ENCODE measurements at places on chromosomes 1 and 21.

DNA sequence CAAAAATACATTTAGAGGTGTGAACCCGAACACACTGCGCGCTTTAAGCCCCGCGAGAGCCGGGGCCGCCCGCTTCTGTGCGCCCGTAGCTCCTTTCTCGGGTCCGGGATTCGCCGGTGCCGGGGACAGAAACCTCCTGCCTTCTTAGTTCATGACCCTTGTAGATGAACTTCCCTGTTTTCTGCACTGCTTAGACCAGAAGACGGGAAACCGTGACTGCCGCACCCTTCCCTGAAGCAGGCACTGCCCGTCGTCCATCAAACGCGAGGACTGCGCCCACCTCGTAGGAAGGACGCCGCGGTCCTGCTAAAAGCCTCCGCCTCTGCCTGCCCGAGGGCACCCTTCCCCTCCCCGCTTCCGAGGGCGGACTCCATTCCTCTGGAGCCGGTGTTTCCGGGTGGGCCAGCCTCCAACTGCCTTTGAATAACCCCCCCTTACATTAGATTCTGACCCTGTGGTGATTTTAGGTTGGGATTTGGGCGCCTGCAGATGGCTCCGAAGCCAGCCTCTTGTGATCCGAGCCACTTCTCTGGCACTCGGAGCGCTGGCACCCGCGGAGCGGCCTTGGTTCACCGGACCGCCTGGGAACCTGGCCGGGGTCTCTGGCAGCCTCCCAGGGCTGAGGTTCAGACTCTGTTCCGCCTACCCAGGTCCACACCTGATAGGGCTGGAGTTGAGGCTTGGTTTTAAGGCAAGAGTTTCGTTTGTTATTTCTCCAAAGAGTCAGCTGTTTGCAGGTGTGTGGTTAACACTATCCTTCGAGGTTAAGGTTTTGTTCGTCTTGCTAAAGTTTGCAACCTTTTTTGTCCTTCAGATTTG lies 1.2 kb upstream of the PTTG1IP start:
- DNase-seq = no peak

DNA sequence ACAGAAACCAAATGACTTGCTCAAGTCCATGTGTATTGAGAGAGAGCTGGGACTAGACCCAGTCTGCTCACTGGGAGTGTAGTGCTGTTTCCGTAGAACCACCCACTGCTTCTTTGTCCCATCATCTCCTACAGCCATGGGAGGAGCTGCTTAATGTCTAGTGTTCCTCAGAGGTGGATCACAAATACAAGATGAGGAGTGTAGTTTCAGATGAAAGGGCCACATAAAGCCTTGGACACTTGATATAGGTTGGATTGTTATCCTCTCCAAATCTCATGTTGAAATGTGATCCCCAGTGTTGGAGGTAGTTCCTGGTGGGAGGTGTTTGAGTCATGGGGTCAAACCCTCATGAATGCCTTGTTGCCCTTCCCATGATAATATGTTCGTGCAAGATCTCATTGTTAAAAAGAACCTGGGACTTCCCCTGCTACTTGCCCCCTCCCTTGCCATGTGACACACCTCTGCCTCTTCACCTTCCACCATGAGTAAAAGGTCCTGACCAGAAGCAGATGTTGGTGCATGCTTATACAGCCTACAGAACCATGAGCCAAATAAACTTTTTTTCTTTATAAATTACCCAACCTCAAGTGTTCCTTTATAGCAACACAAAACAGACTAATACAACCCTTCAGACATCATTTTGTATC lies 127.5 kb upstream of the DNAH14 start:
- no peak for DNase-seq

- peak; percentile 4 for DNase-seq
These were observed 5.6 kb downstream of the ARHGEF16 start for GRCh38 chr1:3459940-3460671.

DNA sequence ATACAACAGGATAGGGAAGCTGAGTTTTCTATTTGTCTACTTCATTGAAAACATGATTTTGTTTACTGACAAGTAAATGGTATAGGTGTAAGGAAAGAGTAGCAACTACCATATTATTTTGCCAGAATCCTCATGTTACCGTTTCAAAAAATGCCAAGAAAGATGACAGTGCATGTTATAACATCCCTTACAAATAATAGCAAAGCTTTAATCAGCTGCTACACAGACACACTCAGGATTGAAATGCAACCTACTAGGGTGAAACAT lies 331.5 kb downstream of the CHRM3 start:
- DNase-seq = no peak

GRCh38 chr1:87334351-87335174 lies 5.9 kb downstream of the LMO4 start:
- DNase-seq = no peak

DNA sequence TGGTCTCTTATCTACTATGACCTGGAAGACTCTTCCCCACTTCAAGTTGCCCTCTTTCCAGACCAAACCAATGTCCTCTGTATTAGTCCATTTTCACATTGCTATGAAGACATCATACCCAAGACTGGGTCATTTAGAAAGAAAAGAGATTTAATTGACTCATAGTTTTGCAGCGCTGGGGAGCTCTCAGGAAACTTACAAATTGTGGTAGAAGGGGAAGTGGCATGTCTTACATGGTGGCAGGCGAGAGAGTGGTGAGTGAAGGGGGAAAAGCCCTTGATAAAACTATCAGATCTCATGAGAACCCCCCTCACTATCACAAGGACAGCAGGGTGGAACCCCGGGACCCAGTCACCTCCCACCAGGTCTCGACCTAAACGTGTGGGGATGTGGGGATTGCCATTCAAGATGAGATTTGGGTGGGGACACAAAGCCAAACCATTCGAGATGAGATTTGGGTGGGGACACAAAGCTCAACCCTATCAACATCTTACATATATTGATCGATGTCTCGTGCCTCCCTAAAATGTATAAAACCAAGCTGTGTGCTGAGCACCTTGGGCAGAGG lies 14.2 kb upstream of the AGPAT3 start:
- no peak for DNase-seq

GRCh38 chr21:22516230-22516629 lies 1518.0 kb downstream of the NCAM2 start:
- DNase-seq = no peak

DNA sequence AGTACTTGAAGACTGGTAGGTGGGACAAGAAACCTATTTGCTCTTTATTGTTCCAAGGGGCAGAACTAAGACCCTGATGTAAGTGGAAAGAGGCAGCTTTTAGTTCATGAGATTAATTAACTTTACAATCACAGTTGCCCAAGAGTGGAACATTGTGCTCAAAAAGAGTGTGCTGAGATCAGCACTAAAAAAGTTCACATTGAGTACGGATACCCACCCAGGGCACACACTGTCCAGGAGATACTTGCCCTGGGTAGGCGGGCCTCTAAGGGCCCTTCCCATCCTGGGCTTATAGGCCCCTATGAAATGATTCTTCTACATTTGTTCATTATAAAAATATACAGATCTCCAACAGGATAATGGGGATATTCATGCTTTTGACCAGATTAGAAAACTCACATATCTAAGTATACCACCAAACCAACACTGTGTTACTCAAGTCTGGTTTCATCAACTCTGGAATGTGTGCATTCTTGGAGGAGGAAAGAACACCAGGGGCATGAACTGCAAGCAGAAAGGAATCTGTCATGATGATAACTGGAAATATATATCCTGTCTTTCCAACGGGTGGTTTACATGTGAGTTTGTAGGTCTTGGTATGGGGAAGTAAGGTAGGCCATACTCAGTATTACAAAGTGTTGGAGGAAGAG lies 626.2 kb downstream of the SMYD3 start:
- DNase-seq = no peak

- no peak for DNase-seq
These were observed 112.3 kb upstream of the TRABD2B start for GRCh38 chr1:48109390-48110013.

- no peak for DNase-seq
These were observed 29.4 kb upstream of the KCNQ4 start for GRCh38 chr1:40754201-40754600.

- no peak for DNase-seq
These were observed 931.2 kb upstream of the B3GALT2 start for GRCh38 chr1:194117582-194117981.

DNA sequence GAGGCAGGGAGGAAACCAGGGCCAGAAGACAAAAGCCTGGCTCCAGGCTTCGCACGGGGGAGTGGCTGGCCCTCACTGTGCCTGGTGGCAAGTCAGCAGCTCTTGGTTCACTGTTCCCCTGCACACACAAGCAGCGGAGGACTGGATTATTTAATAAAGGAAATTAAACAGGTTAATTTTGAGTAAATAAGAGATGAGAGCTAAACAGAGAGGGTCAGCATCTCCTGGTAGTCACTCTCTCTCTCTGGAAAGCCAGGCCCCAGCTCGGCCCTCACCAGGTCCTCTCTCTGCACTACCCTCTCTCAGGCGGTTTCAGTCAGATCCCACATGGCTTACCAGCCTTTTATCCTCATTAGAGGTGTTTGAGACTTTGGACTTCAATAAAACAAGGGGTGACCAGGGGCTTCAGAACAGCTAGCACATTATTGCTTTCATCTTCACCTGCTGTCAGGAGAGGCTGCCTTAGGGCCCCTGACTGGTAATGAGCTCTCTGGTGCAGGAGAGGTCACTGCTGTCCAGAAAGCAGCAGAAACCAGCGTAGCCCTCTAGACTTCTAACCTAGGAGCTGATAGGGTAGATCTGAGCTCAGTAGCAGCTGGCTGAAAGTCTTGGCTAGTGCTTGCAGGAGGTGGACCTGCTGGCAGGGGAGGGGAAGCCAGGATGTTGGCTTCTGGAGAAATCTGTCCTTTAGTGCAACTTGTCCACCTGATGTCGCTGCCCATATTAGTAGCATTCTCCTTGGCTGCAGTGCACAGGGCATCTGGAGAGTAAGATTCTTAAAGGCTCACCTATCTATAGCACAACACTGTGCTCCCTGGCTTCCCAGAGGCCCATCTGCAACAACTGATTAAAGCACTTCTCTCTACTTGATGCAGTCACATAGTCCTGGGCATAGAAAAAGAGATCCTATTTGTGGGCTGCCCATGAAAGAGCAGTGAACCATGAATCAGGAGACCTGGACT lies 45.9 kb downstream of the SYT6 start:
- DNase-seq = no peak

- no peak for DNase-seq
These were observed 98.7 kb upstream of the RGS1 start for GRCh38 chr1:192476802-192477298.

GRCh38 chr1:77468257-77468948 lies 186.6 kb downstream of the AK5 start:
- DNase-seq = no peak

- no peak for DNase-seq
These were observed 228.5 kb downstream of the RHOU start for GRCh38 chr1:228963795-228964177.

- no peak for DNase-seq
These were observed 23.4 kb downstream of the DMRTB1 start for GRCh38 chr1:53482441-53483153.

DNA sequence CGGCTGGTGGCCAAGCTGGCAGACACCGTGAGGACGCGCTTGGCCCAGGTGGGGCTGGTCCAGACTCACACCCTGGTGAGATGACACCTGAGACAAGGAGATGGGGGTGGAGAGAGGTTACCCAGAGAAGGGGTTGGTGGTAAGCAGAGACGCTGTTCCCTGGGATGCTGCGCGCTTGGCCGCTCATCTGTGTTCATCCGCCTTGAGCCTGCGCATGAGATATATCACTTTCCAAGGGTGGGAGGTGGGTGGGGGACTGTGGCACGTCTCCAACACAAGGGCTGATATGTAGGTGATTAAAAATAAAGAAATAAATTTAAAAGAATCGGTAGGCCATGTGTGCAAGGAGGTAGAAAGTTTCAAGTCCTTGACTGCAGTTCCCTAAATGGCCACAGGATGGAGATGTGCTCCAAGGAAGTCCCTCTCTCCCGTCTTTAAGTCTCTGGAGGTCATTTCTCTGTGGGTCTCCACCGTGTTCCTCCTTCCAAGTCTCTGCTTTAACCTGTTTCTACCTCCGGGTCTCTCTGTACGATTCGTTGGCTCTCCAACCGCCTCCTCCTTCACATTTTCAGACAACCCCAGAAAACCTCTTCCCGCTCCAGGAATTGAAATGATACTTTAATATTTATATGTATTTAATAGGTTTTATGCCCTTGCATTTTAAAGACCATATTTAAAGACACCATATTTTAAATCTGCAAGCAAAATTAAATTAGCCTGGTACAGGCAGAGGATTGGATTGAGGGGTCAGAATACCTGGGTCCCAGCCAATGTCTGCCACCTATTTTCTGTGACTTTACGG lies 4.5 kb downstream of the TTC24 start:
- DNase-seq = peak; percentile 65

DNA sequence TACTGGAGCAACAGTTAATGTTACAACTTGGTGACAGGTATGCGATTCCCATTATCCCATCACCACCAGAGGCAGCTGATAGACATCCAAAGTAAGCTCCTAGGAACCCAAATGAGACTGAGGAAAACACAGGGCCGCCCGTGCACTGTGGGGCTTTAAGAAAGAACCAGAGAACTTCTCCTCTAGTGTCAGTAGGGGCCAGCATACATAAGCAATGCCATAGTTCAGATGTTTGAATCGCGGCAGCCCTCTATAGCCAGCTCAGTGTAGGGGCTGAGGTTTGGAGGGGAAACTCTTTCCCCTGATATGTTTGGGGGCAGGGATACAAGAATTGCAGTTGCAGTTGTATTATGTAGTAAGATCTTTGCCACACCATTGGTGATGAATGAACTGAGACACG lies 593.3 kb upstream of the NCAM2 start:
- DNase-seq = no peak

GRCh38 chr1:88777604-88778149 lies 93.6 kb downstream of the PKN2 start:
- DNase-seq = no peak

DNA sequence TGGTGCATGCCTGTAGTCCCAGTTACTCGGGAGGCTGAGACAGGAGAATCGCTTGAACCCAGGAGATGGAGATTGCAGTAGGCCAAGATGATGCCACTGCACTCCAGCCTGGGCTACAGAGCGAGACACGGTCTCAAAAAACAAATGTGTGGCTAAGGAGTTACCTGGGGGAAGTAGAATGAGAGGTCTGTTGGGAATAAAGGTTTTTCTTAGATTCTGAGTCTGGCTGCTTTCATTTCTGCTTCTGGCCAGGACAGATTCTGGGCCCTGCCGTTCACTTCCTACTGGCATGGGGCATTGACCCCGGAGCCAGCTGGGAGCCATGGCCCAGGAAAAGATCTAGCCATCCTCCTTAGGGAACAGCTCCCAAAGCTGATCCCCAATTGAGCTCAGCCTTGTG lies 420 bp upstream of the DCDC2B start:
- no peak for DNase-seq

- no peak for DNase-seq
These were observed 331.9 kb downstream of the NPHP4 start for GRCh38 chr1:5660141-5660935.

DNA sequence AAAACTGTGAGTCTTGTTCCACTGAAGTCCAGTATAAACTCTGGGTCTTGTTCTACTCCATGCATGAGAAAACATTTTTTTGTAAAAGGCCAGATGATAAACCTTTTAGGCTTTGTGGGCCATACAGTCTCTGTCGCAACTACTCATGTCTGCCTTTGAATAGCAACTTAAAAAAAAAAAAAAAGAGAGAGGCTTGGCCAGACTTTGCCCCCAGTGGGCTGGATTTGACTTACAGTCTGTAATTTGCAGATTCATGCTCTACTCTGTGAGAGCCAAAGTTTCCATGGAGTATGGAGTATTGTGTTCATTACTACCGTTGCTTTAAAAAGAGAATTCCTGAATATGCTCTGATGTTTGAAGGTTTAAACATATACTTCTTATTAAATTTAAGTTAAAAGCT lies 654.9 kb upstream of the PKN2 start:
- no peak for DNase-seq

- no peak for DNase-seq
These were observed at the start of gene SKI for GRCh38 chr1:2228157-2228594. Gene SKI (plus strand): TSS chr1:2228319. CDS start chr1:2228767, 448 bp downstream.

Data from naive thymus-derived CD8-positive, alpha-beta T cell (primary cell).